ENCODE measurements at places on chromosomes 16 and 17. TPM values are rescaled to one million over a fixed set of nuclear protein-coding genes. Genes with fewer than 3 reads are reported as not detected.

The ZNF200 gene
- total RNA-seq = 8.3 TPM

The KRTAP9-4 gene
- total RNA-seq = not detected

The SYCE1L gene
- total RNA-seq = 4.8 TPM

The KRT222 gene
- 0.19 TPM for total RNA-seq

The MYO15A gene
- 0.71 TPM for total RNA-seq

The NPIPB9 gene
- 1.3 TPM for total RNA-seq

The PERCC1 gene
- total RNA-seq = not detected

The HOXB1 gene
- total RNA-seq = not detected

The CTRB1 gene
- total RNA-seq = not detected

The DPEP2 gene
- not detected for total RNA-seq

The GRB7 gene
- total RNA-seq = 2.8 TPM
